Fibroblast of skin of scalp (primary cell): ENCODE measurements at places on chromosomes 11 and 22.

- peak; percentile 48 for DNase-seq
Observed at GRCh38 chr22:36048911-36049677, 20.5 kb upstream of the RBFOX2 start.

- no peak for DNase-seq
Observed at GRCh38 chr11:120574876-120575275, 63.3 kb downstream of the GRIK4 start.

DNA sequence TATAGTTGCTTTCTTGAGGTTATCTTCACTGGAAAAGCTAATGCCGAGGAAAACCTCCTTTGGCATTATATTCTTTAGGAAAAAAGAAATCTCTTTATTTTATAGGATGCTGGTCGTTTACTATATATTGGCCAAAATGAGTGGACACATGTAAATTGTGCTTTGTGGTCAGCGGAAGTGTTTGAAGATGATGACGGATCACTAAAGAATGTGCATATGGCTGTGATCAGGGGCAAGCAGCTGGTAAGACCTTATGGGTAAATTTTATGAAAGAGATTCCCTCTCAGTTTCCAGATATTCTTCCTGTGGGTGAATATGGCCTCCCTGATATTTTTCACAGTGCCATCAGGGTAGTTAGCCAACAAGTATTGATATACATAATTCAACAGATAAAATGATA, 29.4 kb upstream of the TTC36 start:
- DNase-seq, result peak; percentile 57

GRCh38 chr11:42713753-42714152, 598.0 kb upstream of the API5 start:
- no peak for DNase-seq

DNA sequence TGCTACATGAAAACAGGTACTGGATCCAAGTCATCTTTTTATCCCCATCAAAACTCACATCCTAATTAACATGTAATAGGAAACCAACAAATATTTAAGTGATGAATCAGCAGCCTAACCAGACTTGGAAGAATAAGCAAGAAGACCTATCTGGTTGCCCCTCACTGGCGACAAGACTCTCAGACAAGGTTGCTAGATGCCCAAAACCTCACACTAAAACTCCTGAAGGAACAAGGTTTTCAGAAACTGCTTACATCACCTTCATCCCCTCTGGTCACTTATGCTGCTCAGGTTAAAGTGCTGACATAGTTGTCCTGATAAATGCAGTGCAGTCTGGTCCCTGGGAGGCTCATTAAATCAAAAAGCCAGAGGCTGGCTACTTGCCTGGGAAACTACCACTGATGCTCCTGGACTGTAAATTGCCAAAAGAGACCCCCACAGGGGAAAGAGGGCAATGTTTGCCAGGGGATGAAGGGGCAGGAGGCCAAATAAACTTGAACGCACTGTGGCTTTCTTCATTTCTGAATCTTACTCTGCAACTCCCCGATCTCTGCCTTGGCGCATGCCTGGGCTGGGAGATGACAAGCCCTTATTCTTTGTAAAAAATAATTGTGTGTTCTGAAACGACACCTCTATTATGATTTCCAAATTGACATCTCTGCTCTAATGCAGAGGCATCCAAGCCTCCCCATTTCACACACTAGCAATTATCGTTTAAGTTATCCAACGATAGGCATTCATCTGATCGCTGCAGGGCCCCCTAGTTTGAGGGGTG, 72.7 kb downstream of the AMBRA1 start:
- peak; percentile 70 for DNase-seq

DNA sequence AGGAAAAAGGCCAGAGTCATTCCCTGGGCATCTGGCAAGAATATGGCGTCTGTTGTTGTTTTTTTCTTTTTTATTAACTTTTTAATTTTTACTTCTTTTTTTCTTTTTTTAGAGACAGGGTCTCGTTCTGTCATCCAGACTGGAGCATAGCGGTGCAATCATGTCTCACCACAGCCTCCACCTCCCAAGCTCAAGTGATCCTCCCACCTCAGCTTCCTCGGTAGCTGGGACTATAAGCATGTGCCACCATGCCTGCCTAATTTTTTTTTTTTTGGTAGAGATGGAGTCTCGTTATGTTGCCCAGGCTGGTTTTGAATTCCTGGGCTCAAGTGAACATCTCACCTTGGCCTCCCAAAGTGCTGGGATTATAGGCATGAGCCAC, 54.0 kb upstream of the PRDM11 start:
- DNase-seq, result no peak

GRCh38 chr11:123111465-123111864, 49.5 kb upstream of the HSPA8 start:
- peak; percentile 46 for DNase-seq

- no peak for DNase-seq
Observed at GRCh38 chr11:117815262-117815803, 9.2 kb downstream of the FXYD2 start.

DNA sequence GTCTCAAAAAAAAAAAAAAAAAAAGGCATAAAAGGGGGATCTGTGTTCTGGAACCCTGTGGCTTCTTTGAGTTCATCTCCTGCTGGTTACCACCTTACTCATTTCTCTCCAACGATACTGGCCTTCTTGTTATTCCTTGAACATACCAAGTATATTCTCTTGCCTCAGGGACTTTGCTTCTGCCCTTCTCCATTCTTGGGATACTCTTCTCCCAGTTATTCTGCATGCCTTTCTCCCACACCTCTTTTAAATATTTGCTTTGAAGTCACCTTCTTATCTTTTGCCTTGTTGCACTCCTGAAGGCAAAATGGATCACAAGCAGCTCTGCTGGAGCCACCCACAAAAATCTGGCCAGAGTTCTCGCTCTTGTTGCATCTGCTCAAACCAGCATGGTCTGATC, 76.0 kb upstream of the RRM1 start:
- no peak for DNase-seq

DNA sequence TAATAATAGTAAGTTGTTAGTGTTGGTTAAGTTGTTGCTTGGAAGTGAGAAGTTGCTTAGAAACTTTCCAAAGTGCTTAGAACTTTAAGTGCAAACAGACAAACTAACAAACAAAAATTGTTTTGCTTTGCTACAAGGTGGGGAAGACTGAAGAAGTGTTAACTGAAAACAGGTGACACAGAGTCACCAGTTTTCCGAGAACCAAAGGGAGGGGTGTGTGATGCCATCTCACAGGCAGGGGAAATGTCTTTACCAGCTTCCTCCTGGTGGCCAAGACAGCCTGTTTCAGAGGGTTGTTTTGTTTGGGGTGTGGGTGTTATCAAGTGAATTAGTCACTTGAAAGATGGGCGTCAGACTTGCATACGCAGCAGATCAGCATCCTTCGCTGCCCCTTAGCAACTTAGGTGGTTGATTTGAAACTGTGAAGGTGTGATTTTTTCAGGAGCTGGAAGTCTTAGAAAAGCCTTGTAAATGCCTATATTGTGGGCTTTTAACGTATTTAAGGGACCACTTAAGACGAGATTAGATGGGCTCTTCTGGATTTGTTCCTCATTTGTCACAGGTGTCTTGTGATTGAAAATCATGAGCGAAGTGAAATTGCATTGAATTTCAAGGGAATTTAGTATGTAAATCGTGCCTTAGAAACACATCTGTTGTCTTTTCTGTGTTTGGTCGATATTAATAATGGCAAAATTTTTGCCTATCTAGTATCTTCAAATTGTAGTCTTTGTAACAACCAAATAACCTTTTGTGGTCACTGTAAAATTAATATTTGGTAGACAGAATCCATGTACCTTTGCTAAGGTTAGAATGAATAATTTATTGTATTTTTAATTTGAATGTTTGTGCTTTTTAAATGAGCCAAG, 2.7 kb downstream of the NEAT1 start:
- peak; percentile 72 for DNase-seq

- no peak for DNase-seq
Observed at GRCh38 chr11:72081821-72082453, 1.3 kb downstream of the LRRC51 start.

DNA sequence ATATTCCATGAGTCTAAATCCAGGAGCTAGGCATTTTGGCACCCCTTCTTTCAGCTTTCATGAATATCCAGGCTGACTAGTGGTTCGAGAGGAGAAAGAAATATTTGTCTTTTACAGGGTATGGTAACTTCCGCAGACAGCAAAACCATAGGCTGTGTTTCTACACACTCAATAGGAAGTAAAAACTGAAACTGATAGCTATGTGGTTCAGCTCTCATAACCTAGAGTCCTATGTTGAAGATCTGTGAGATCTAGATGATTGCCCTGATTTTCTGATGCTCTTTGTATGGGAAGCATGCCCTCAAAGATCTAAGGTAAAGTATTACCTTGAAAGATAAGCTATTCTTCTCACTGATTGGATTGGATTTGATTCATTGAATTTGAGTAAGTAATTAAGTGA, 118.3 kb downstream of the CD44 start:
- no peak for DNase-seq

DNA sequence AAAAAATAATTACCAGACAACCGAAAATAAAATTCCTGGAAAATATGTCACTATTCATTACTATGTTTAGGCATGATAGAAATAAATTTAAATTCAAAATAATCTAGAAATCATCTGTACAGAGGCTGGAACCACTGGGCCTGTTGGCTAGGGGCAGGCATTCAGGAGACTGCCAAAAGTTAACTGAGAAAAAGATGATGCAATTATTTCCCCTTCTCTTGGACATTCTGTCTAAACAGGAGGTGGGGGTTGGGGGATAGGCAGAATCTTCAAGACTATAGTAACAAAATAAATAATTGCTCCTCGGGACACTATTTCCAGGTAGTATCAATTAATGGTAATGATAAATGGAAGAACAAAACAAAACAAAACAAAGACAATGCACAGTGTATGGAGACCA, 14.1 kb downstream of the BTBD10 start:
- DNase-seq, result peak; percentile 33

GRCh38 chr11:129143335-129143734, 48.8 kb downstream of the ARHGAP32 start:
- DNase-seq, result peak; percentile 99

- DNase-seq, result no peak
Observed at GRCh38 chr11:69230856-69231425, 63.0 kb upstream of the MYEOV start.

GRCh38 chr11:31477528-31478222, 31.7 kb downstream of the IMMP1L start:
- DNase-seq, result no peak

- DNase-seq, result peak; percentile 61
Observed at GRCh38 chr11:9895006-9895405, 231.1 kb downstream of the SWAP70 start.

DNA sequence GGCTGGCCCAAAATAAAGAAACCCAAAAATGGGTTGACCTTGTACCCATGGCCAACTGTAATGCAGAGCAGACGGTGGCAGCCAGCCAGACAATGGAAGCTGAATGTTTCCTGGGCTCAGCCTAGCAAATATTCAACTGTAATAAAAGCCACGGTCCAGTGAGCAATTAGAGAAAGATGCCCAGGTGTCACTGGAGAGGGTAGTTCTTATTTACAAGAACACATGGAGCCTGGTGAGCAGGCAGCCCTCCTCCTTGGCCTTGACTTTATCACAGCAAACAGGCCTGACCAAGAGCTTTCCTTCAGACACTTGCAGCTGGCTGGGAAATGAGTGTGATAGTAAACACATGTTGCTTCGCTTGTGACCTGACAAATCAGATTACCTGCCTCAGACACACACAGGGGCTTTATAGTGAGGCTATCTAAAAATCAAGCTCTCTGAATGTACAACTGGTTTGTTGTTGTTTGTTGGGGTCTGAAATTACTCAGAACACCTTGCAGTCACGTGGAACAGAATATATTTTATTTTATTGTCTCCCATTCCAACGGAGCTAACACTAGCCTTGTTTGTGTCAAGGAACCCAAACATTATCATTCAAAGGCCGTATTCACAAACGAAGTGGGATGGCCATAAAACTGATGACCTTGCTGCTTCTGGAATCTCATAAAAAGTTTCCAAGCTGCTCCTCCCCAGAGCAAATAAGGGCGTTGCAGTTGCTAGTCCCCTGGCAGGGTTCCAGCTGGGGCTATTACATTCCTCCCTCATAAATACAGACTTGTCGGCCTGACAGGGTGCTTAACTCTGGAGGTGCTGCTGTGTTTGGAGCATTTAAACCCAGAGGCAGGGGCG, 161.1 kb downstream of the BBOX1 start:
- DNase-seq, result peak; percentile 91

DNA sequence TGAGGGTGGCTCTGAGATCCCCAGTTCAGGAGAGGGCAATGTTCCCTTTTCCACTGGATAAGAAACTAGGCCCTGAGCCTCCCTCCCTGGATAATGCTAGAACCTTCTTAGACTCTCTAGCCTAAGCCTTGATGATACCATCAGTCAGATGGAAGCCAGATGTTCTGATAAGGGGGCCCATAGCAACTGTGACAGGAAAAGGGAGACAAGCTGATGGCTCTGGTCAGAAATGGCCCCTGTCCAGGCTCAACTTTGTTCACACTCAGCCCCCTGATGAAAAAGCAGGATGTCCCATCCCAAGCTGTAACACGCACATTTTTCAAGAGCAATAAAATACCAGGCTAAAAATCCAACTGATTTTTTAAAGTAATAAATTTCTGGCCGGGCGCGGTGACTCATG, 7.2 kb upstream of the OAF start:
- no peak for DNase-seq

GRCh38 chr22:36228944-36229343, 10.4 kb downstream of the APOL2 start:
- DNase-seq, result no peak

DNA sequence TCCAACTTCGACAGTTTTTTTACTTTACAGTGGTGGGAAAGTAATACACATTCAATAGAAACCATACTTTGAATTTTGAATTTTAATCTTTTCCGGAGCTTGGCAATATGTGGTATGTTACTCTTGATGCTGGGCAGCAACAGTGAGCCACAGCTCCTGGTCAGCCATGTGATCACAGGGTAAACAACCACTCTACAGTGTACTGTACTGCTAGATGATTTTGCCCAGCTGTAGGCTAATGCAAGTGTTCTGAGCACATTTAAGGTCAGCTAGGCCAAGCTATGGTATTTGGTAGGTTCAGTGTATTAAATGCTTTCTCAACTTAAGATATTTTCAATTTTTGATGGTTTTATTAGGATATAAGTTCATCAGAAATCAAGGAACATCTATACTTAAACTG, 48.7 kb upstream of the GRIK4 start:
- DNase-seq, result no peak

DNA sequence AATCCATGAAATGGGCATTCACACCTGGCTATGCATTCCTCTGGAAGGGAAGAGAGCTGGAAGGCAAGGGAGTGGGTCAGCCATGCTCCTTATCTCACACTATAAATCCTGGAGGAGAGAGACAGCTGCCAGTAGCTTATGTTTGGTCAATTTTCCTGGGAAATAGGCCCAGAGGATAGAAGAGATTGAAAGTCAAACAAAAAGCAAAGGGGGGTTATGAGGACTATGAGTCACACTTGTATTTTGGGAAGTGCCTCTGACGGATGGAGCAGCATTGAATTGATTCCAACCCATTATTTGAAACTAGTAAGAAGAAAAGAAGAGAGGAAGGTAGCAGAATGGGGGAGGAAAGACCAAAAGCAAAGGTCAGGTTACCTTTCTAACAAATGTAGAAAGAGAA, 25.0 kb downstream of the SNX19 start:
- no peak for DNase-seq

- DNase-seq, result peak; percentile 13
Observed at GRCh38 chr11:9626496-9627394, 37.1 kb upstream of the SWAP70 start.
